ENCODE measurements at places on chromosomes 2 and 18.
A peak's percentile ranks its signal among the peaks of the same experiment; 100 is the strongest.

DNA sequence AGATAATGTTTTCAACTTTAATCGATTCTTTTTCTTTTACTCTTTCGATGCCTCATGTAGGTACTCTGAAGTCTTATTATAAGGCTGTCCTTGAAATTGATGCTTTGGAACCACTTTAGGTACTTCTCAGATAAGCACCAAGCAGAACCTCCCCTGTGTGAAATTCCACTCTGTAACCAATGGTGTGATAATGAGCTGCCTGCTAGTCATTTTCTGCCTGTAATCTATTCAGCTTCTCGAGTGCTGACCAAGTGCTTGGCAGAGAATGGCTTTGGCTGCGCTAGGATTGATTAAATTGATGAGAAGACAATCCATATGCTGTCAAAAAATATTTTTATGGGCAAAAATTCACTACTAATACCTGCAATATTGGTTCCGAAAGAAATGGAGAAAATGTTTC, 132.1 kb upstream of the STON1 start:
- no peak for DNase-seq

GRCh38 chr2:30721668-30722647, 85.3 kb downstream of the CAPN13 start:
- no peak for DNase-seq

GRCh38 chr2:55743583-55743982, 49.9 kb upstream of the PNPT1 start:
- no peak for DNase-seq

GRCh38 chr18:9068346-9068745, 34.2 kb upstream of the NDUFV2 start:
- DNase-seq, result no peak

GRCh38 chr2:151297882-151298281, 8.4 kb upstream of the NMI start:
- peak; percentile 92 for DNase-seq

DNA sequence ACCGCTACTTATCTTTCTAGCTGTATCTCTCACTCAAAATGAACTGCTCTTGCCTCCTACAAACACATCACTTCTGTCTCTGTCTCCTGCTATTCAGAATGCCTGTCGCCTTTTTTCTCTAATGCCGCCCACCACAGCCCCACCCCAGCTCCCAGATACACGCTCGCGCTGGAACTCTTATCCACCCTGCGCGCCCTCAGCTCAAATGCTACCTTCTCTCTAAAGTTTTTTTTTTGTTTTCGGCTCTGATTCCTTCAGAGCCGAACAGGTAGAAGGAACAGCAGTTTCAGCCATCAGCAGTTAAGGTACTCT, 3.9 kb upstream of the SOS1 start:
- peak; percentile 62 for DNase-seq

DNA sequence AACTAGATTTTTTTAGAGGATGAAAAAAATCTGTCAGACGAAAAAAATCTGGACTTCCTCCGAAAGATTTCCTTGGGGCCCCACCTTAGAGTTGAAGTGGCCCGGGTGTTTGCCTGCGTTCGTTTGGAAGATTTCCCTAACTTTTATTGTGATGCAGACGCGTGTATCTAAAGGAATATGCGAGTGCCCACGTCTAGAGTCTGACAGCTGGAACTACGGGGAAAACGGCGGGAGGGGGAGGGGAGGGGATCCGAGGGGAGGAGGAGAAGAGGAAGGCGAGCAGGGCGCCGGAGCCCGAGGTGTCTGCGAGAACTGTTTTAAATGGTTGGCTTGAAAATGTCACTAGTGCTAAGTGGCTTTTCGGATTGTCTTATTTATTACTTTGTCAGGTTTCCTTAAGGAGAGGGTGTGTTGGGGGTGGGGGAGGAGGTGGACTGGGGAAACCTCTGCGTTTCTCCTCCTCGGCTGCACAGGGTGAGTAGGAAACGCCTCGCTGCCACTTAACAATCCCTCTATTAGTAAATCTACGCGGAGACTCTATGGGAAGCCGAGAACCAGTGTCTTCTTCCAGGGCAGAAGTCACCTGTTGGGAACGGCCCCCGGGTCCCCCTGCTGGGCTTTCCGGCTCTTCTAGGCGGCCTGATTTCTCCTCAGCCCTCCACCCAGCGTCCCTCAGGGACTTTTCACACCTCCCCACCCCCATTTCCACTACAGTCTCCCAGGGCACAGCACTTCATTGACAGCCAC, 2.4 kb upstream of the SP9 start:
- no peak for DNase-seq

DNA sequence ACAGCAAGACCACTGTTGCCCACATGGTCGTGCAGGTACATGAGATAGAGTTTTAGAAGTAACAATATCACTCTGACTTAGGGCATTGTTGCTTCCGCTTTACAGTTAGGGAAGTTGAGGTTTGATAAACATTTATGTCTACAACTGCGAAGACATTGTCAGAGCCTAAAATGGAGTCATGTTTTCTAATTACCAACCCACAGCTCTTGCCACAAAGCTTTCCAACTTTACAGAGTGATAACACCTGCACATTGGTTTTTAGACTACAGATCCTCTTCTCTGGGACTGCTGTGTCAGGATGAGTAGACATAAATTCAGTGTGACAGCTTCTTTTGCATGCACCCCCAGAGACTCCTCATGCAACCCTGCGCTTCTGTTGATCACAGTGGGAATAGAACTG, 119.0 kb downstream of the FEZ2 start:
- DNase-seq, result no peak

DNA sequence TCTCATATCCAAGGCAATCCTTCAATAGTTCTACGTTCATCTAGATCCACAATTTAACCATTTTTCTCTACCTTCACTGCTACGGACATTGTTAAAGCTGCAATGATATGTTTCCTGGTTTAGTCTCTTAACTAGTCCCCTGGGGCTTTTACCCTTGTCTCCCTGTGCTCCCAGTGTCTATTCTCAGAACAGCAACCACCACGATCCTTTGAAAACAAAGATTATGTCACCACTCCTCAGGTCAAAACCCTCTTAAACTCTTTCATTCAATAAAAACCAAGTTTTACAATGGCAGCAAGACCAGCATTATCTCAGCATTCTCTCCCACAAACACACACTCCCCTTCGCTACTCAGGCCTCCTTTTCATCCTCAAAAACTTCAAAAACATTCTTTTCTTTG, 298.2 kb upstream of the CHST9 start:
- no peak for DNase-seq

DNA sequence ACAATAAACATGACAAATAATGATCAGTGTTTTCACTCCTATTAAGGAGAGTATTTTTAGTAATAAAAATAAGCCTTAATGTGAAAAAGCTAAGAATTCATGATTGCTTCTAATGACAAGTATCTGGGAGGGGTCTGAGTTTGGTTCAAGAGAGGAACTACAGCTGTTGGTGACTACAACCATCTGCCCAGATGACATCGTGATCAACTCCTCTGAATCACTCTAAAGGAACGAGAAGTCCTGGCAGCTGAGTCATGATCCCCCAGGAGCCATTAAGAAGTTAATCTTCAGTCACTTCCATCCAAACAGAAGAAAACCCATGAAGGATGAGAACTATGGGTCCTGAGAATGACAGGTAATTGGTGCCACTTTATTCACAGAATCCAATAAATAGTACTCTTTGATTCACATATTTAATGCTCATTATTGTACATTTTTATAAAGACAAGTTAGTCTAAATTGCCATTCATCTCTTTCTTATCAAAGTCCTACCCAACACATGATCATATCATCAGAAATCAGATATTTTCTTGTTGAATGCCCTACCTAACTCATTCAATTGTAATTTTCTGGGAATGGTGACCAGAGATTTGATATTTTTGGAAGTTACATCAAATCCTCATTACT, 6.8 kb downstream of the TFPI start:
- peak; percentile 80 for DNase-seq

GRCh38 chr18:77671456-77672167, 422.0 kb downstream of the GALR1 start:
- no peak for DNase-seq

DNA sequence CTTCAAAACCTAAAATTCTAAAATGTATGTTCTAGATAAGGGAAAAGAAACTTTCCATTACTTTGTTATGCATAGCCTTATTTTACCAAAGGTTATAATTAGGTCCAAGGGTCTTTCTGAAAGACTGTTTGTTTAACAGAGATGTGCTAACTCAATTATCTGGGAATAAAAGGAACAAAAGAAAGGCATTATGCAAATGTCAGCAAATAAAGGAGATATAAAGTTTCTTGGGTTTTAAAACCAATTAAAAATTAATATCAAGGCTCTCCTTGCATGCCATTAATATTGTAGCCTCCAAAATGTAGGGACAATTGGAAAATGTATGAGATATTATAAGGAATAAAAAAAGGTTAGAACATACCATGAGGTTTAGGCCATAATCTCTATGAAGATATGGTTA, 87.8 kb upstream of the DOCK10 start:
- DNase-seq, result no peak

- DNase-seq, result no peak
Measured at GRCh38 chr2:197591339-197592072, 75.6 kb downstream of the MOB4 start.

- no peak for DNase-seq
Measured at GRCh38 chr18:46336278-46337111, 232.3 kb downstream of the HAUS1 start.

- DNase-seq, result no peak
Measured at GRCh38 chr2:141508806-141509595, 621.8 kb downstream of the LRP1B start.

GRCh38 chr2:71702971-71703898, 249.9 kb downstream of the DYSF start:
- no peak for DNase-seq

DNA sequence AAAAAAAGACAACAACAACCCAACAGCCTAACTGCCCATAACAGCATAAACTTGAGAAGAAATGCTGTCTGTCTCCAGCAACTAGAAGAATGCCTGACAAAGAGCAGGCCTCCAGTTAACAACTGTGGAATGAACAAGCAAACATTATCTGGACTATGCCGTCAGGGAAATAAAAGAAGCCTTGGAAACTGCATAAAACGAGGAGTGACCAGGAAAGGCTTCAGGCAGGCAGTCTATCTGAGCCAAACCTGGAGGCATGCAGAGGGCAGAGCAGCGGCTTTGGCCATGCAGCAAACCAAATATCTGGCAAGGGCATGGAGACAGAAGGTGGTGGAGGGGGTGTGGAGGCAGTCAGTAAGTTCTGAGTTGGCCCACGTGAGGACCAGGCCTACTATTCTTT, 11.1 kb downstream of the HES6 start:
- DNase-seq, result no peak

GRCh38 chr2:189951791-189952535, 110.6 kb downstream of the MSTN start:
- DNase-seq, result no peak
